ENCODE measurements at places on chromosomes 6 and 20.

- no peak for DNase-seq
Measured at GRCh38 chr6:159463119-159463829, 229.8 kb downstream of the SOD2 start.

DNA sequence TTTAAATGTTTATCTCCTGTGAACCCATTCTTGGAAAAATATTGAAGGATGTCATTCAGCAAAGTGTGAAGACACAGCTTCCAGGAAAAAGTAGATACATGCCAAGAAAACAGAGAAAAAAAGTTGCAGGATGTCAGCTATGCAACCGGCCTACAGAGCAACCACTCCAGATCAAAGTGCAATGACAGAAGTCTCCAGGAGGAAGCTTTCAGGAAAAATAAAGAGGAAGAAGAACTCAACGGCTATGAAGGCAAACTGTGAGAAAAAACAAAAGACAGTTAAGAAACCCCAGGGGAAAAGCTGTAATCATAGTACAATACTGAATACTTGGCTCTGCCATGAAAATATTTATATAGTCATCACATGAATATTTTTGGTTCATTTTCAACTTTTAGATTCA lies 30.6 kb downstream of the REPS1 start:
- DNase-seq = no peak

- no peak for DNase-seq
Measured at GRCh38 chr6:40796260-40797221, 209.4 kb upstream of the LRFN2 start.

DNA sequence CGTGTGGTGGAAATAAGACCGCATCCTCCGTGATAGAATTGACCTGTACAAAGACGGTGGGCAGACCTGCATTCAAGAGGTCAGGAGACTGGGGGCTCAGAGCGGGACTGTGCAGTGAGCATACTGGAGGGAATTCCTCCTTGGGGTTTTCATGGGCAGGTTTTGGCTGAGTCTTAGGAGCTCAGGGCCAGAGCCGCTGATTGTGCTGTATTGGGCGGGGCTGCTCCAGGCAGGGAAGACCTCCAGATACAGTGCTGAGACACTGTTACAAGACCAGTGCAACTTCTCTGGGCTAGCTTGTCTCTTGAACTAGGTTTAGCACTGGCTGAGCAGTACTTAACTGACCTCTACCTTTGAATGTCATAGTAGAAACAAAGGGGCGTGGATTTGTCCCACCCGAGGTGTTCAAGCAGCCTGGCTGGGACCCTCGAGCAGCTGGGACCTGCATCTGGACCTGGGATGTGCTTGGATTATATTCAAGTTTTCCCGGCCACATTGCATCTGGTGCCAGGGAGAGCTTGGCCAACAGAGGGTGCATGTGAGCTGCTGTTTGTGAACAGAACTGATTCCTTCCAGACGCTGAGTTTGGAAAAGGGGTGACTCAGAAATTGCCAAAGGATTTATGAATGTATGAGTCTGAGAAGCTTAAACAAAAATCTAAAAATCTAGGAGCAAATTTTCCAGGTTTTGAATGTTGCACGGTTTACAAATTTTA lies 33.4 kb upstream of the SLC22A1 start:
- no peak for DNase-seq

DNA sequence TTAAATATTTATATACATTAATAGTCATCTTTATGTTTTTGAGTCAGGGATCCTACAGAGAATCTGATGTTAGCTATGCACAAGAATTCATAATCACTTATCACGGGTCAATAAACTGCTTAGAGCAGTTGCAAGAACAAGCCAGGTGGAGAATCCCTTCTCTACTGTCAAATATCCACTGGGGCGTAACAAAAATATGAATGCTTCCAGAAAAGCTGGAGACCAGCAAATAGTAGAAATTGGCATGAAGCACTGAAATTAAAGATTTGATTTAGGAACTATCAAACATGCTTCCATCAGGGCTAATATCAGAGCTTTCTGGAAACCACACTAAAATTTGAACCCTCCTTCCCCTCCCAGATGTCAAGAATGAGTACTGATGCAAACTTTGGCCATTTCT lies 37.3 kb downstream of the ADGRG6 start:
- no peak for DNase-seq

DNA sequence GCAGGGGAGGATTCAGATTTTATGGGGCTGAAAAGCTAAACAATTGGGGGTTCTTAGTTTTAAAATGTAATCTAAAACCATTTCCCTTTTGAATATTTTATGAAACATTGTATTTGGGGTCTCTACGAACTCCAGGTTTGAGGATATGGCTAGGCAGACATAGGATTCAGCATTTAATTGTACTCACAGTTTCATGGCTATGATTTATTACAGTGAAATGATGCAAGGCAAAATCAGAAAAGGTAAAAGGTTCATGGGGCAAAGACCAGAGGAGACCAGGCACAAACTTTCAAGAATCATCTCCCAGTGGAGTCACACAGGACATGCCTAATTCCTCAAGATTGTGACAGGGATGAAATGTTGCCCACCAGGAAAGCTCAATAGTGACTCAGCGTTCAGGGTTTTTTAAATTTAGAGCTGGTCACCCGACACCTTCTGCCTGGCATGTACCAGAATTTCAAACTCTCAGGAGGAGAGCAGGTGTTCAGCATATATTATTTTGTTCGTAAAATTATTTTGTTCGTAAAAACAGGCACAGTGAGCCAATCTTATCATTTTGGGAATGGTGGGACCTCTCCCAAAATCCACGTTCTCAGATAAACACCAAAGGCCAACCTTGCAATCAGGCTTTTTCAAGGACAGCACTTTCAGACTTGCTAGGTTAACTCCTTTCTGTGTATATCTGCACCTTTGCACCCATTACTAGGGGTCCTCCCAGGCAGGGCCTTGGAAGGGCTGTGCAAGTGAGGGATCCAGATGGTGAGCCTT lies 270.3 kb downstream of the NKAIN2 start:
- no peak for DNase-seq

GRCh38 chr6:144559865-144560593 lies 274.9 kb downstream of the UTRN start:
- peak; percentile 14 for DNase-seq

DNA sequence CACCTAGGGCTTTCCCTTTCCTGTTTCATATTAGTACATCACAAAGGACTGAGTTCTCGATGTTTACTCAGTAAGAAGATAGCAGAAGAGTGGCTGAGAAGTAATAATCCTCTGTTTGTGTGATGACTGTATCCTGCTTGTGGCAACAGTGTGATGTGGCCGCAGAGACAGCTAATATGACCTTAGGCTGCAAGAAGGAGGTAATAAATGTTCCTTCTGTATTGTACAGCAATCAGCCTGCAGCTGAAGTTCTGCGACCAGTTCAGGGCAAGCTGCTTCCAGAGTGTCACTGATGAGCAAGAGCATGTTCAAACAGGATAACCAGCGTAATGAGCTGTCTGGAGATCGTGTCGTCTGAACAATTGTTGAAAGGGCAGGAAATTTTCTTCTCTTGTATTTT lies 70.9 kb downstream of the OPN5 start:
- no peak for DNase-seq

GRCh38 chr20:63966944-63967322 lies 2.8 kb downstream of the ZNF512B start:
- DNase-seq = no peak

DNA sequence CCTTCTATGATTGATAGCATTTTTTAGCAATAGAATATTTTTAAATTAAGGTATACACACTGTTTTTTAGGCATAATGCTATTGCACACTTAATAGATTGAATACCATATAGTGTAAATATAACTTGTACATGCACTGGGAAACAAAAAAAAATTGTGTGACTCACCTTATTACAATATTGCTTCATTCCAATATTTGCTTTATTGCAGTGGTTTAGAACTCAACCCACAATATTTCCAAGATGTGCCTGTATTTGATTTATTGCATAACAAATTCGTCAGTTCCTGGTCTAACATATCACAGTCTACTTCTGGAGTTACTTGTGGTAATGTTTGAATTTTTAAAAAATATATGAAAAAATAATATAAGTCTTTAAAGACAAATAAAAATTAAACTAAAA lies 41.9 kb upstream of the DEFB112 start:
- DNase-seq = no peak

GRCh38 chr6:5204376-5204775 lies 56.4 kb downstream of the LYRM4 start:
- DNase-seq = no peak

- DNase-seq = no peak
Measured at GRCh38 chr6:155701342-155701741, 245.7 kb upstream of the NOX3 start.

DNA sequence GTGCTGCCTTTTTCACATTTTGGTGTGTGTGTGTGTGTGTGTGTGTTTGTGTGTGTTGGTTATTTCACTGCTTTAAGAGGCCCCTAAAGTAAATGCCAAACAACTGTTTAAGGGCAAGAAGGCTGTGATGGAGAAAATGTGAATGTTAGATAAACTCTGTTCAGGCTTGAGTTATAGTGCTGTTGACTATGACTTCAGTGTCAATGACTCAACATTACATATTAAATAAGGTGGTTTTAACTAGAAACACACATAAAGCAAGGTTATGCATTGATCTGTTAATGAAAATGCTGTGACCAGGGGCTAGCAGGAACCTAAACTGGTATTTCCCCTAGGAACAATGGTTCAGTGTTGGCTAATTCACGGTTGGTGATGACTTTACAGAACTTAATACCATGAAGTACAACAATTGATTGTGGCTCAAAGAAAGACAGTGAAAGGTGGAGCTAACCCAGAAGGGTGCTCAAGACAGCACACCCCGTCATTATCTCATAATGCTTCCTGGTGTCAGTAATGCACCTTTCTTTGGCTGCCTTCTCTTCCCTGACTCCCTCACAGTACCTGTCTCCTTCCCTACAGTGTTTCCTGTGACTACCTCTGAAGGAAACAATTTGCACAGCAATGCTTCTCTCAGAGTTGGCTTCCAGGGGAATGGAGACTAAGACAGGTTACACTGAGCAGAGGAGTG lies 116.1 kb downstream of the RIN2 start:
- no peak for DNase-seq

DNA sequence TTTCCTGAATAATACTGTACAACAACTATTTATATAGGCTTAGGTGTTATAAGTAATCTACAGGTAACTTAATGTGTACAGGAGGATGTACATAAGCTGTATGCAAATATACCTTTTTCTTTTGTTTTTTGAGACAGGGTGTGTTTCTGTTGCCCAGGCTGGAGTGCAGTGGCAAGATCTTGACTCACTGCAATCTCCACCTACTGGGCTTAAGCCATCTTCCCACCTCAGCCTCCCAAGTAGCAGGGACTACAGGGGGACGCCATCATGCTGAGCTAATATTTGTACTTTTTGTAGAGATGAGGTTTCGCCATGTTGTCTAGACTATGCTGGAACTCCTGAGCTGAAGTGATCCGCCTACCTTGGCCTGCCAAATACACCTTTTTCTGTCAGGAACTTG lies 191.7 kb upstream of the ZNF217 start:
- DNase-seq = no peak

All from T-cell (primary cell).